Tibial artery (tissue), 4 donors: ENCODE measurements at places on chromosomes 7 and 10.

- no peak for DNase-seq
These were observed 184.8 kb downstream of the GNAI1 start for GRCh38 chr7:80319461-80319860.

DNA sequence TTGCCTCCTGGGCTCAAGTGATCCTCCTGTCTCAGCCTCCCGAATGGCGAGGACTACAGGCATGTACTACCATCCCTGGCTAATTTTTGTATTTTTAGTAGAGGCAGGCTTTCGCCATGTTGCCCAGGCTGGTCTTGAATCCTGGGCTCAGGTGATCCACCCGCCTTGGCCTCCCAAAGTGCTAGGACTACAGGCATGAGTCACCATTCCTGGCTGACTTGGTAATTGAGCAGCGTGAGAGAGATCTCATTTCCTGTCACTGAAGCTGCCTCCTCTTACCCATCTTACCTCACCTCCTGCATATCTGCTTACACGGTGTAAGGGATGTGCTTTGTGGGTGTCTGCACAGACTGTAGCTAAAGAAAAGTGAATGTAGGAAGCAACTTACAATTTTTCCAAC is 9.7 kb downstream of the IFIT3 start:
- no peak for DNase-seq

GRCh38 chr10:6124666-6125065 is 35.8 kb downstream of the RBM17 start:
- DNase-seq, result peak; percentile 85

- DNase-seq, result no peak
These were observed 211.0 kb downstream of the NEBL start for GRCh38 chr10:20686015-20686635.

DNA sequence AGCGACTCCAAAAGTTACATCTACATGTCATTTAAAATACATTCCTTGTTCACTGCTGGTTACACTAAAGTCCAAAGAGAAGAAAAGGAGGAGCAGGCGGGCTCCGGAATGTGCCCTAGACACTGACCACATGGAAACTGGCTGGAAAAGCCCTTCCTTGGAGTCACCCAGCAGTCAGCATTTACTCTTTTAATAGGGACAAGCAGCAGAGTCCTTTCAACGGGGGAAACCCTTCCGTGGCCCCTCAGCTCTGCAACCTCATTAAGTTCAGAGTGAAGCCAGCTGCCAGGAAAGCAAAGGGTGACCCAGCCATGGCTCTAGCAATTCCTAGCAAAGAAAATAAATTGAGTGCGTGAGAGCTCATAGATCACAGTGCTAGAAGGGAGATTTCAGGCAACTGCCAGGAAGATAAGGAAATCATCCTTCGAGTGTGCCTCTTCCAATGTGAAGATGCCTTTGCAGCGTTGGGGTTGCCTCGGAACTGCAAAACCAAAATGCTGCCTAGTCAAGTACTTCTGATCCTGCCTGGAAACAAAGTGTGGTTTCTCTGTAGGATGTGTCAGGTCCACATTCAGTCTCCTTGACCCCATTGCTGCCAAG is 101.6 kb downstream of the SORBS1 start:
- no peak for DNase-seq

- no peak for DNase-seq
These were observed 26.9 kb downstream of the RAMP3 start for GRCh38 chr7:45184326-45185027.

DNA sequence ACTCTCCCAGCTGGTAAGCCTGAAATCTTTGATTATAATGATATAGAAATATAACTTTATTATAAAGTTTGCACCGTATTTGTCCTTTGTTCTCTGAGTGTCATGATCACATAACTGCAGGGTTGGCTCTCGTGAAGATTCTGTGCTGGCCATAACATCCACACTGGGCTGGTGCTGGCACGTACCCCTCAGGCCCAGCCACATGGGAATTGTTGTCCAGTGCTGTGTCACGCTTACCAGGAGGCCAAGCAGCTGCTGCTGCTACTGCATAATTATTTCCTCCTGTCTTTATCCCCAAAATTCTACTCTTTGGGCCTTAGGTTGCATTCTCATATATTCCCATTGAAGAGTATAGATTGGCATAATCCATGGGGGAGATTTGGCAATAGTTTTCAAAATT is 20.8 kb upstream of the UCN3 start:
- no peak for DNase-seq

- no peak for DNase-seq
These were observed 33.4 kb upstream of the PLPP4 start for GRCh38 chr10:120423431-120424197.

- no peak for DNase-seq
These were observed 55.0 kb upstream of the VWDE start for GRCh38 chr7:12458520-12459131.

DNA sequence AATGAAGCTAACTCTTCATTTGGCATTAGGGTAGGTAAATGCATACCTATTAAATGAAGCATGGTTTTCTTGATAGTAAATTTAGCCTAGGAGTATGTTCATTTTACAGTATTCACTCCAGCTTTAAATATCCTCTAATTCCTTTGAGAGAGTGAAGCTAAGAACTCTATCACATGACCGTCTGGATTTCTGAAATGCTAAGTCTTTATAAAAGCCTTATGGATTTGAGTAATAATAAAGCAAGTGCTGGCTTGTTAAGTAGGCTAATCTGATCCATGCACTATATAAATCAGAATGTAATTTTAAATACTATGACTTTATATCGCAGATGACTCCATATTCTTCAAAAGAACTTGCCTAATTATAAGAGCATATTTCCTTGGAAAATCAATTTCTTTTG is 64.8 kb downstream of the REEP3 start:
- DNase-seq, result no peak

DNA sequence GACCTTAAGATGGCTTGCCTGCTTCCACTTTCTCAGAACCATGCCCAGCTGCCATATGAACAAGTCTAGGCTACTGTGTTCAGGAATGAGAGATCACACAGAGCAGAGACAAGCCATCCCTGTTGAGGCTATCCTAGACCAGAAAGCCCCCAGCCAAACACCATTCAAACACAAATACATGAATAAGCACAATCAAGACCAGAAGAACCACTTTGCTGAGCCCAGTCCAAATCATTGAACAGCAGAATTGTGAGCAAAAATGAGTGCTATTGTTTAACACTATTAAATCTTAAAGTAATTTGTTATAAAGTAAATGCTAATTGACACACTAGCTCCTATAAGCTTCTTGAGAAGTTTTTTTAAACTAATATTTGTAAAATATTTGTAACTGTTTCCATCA is 79.0 kb upstream of the LYZL1 start:
- DNase-seq, result no peak

DNA sequence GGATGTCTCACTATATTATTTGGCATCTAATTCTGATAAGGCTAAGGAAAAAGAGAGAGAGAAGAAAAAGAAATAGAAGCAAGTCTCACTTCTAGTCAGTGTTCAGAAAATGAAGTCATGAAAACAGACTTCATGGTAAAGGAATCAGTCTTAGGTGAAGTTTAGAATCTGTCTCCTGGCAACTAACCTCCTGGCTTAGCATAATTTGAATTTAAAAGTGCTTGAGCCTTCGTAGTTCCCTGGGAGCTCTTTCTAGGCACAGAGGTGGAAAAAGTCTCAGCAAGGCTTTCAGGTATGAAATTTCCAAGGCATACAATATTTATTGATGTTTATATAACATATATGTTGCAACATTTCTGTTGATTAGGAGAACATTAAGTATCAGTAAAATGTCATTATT is 10.4 kb downstream of the CHRM2 start:
- DNase-seq, result no peak

GRCh38 chr7:34727464-34727995 is 69.5 kb downstream of the NPSR1 start:
- DNase-seq, result no peak

DNA sequence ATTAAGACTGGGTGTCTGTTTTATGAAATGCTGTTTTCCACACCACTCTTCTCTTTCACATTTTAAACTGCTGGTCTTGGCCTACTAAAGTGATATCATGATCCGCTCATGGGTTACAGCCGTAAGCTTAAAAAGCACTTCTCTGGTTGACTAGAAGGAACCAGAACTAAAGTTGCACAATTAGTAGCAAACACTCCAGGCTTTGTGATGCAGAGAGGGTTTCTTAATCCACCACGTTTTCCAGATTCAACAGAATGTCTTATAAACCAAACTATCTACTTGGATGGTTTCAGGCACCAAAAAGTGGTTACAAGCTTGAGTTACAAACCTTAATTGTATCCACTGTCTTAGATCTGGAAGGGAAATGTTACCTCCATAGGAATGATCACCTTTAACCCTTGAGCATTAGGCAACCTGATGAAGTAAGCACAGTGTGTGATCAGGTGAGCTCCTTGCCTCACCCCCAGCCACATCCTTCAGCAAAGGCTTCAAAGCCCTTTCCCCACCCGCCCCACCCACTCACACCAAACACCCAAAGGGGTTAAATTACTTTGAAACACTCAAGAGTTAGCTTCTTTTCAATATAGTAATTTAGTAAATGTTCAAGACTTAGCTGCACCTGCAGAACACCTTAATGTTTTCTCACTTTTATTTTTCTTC is 3.5 kb downstream of the ELMO1 start:
- no peak for DNase-seq

GRCh38 chr7:89559596-89559995 is 594.7 kb upstream of the STEAP1 start:
- DNase-seq, result no peak

DNA sequence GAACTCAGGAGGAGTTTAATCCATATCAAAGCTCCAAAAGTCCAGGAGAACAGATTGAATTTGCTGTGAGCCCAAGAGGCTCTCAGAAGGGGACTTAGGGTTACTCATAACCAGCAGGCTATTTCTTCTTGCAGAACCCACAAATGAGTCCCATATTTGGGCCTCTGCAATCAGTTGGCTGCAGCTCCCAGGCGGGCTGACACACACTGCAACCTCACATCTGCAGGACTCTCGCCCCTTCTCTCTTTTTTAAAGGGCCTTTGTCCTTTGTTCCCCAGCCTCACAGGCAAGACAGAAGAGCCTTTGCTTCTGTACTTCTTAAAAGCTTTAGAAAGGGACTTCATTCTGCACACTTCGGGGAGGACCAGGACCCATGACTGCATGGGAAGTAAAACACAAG is 26.7 kb downstream of the CREB3L2 start:
- DNase-seq, result peak; percentile 83

DNA sequence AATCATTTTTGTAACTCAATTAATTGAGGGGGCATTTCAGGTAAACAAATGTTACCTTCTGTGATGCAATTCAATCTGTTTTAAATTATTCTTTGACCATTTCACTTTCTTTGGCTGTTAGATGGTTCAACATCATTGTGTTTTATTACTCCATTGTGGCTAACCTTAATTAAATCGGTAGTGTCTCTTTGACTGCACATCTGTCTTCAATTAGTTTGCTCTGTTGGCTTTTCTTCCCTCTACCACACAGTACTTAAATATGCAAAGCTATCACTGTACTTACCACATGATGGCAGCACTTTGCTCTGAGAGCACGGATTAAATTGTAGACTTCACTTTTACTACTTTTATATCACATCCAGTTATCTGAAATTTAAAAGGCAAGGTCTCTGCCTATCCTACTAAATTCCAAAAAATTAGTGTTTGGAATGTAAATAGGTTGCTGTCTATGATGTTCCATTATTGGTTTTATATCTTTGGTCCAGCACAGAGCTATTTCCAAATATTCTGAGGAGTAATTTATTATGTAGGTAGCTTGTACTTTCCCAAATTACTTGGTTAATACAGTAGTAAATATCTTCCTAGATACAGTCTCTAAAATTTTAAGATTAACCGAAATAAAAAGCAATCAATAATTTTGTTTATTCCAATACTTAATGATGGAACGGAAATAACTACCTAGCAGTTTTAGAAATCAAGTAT is 352.0 kb downstream of the PCLO start:
- no peak for DNase-seq

DNA sequence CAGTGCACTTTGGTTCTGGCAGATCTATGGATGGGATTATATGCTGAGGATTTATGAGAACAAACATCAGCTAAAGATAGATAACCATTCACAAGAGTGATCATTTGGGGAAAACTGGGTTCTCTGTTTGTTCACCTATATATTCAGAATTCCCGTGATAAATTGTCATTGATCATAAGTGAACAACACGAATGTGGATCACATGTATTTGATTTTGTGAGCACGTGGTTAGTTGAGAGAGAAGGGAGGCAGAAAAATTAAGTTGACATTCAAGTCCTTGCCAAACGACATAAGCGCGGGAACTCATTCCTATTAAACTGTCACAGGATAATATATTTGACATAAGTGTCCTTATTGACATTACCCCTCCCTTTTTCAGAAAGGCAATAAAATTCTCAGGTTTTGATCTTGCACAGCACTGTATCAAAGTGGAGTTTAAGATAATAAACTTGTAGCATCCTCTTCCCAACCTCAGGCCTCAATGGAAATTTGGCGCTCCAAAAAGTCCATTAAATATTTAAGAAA is 64.9 kb upstream of the MYO3A start:
- no peak for DNase-seq

- no peak for DNase-seq
These were observed 99.2 kb downstream of the ATXN7L1 start for GRCh38 chr7:105776986-105777910.

- no peak for DNase-seq
These were observed 64.1 kb downstream of the P4HA1 start for GRCh38 chr10:73032536-73032935.

GRCh38 chr10:97538411-97538810 is 34.2 kb upstream of the ANKRD2 start:
- no peak for DNase-seq

DNA sequence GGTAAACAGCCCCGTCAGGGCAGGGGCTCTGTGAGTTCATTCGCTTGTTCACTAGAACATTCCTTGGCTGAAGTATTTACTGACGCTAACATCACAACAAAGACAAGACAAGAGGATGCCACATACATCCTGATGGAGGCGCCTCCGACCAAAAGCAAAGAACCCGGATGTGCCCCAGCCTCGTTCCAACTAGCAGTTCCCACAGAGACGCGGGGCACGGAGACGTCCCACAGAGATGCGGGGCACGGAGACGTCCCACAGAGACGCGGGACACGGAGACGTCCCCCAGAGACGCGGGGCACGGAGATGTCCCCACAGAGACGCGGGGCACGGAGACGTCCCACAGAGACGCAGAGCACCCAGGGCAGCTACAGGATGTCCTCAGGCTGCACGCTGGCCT is 35.4 kb upstream of the CFAP46 start:
- DNase-seq, result peak; percentile 33

DNA sequence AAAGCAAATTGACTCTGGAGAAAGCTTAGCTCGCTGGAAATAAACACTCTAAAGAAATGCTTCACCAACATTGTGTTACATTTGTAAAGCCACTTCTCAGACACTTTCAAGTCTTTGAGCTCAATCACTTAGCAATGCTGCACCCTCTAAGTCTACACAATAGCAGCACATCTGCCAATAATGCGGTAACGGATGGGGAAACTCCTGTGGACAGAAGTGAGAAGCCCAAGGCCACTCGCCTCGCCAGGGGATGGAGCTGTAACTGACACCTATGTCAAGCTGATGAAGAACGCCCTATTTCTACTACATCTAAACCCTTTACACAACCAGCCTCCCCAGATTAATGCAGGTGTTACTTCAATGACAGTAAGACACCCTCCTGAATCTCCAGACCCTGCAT is 167.7 kb downstream of the SFMBT2 start:
- no peak for DNase-seq

GRCh38 chr10:78768041-78768835 is 300.5 kb upstream of the ZMIZ1 start:
- no peak for DNase-seq

- no peak for DNase-seq
These were observed 184.3 kb upstream of the TCF7L2 start for GRCh38 chr10:112765717-112766235.
